Esophagus squamous epithelium (tissue), 5 donors: ENCODE measurements at places on chromosomes 3 and 15. TPM values are rescaled to one million over a fixed set of nuclear protein-coding genes. Genes with fewer than 3 reads are reported as not detected.

- H3K36me3 ChIP-seq: no peaks in the 10 kb centered on the region
- H3K4me1 ChIP-seq: peaks cover 4% of the 10 kb centered on the region
- no peak overlapping the region for H3K27ac ChIP-seq
- no peak for DNase-seq
Observed at GRCh38 chr3:153295901-153296300, 133.9 kb downstream of the RAP2B start.

The HAUS2 gene
- 17.4 TPM for total RNA-seq

The C3orf22 gene
- total RNA-seq: not detected

DNA sequence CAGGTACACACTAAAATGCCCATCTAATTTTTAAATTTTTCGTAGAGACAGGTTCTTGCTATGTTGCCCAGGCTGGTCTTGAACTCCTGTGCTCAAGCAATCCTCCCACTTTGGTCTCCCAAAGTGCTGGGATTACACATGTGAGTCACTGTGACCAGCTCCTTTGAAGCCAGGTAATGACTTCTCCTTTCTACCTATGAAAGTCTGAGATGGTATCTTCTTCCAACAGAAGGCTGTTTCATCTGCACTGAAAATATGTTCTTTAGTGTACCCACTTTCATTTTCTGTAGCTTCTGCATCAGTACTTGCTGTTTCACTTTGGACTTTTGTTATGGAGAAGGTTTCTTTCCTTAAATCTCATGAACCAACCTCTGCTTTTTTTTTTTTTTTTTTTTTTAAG, 8.8 kb downstream of the OIP5 start:
- no peak overlapping the region for H3K4me3 ChIP-seq
- no peaks in the 10 kb centered on the region for H3K4me1 ChIP-seq
- no peak overlapping the region for H3K27ac ChIP-seq
- DNase-seq: no peak

DNA sequence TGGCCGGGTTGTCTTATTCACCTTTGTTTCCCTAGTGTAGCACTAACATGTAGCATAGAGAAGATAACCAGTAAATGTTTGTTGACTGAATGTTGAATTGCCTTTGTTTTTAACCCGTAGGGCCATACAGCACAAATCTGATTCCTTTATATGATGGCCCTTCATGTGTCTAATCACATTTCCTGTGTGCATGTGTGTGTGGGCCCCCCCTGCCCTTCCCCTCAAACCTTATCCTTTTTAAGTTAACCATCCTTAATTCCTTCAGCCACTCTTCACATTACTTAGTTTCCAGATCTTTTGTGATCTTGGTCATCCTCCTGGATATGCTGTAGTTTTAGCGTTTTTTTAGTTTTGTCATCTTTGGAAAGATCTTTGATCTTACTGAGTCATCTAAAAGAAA, 4.2 kb downstream of the NEO1 start:
- peaks cover 22% of the 10 kb centered on the region for H3K4me1 ChIP-seq
- no peaks in the 10 kb centered on the region for H3K27me3 ChIP-seq
- no peak overlapping the region for H3K27ac ChIP-seq
- DNase-seq: no peak
- H3K36me3 ChIP-seq: no peaks in the 10 kb centered on the region

DNA sequence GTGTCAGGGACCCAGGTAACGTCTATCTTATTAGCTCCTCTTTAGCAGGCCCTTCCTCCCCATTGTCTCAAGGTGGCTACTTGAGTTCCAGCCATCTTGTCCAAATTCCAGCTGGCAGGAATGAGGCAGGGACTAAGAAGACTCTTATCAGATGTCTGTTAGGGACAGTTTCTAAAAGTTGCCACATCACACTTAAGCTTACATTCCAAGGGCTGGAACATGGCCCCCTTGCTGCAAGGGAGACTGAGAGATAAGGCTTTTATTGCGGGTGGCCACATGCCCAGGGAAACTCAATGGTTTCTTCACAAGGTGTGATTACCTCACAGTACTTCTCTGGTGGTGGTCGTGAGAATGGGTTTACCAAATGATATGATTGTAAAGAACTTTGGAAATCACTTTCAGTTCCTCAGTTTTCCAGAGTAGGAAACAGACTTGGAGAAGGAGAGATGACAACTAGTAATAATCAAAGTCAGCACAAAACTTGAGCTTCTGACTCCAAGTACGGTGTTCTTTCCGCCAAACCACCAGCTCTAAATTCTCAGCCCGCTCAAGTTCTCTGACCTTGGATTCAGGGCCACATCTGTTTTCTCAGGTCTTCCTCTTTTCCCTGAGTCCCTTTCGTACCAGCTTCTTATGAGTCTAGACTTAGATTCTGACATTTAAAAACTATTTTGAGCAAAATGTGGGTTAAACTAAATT, 14.2 kb downstream of the PDIA5 start:
- no peak overlapping the region for H3K4me3 ChIP-seq
- DNase-seq: no peak
- no peaks in the 10 kb centered on the region for H3K36me3 ChIP-seq
- no peaks in the 10 kb centered on the region for H3K27me3 ChIP-seq
- H3K27ac ChIP-seq: peak overlapping the region; percentile 83

The C3orf49 gene
- total RNA-seq: not detected

The SSUH2 gene
- total RNA-seq: 0.13 TPM

The BRPF1 gene
- 9.8 TPM for total RNA-seq

DNA sequence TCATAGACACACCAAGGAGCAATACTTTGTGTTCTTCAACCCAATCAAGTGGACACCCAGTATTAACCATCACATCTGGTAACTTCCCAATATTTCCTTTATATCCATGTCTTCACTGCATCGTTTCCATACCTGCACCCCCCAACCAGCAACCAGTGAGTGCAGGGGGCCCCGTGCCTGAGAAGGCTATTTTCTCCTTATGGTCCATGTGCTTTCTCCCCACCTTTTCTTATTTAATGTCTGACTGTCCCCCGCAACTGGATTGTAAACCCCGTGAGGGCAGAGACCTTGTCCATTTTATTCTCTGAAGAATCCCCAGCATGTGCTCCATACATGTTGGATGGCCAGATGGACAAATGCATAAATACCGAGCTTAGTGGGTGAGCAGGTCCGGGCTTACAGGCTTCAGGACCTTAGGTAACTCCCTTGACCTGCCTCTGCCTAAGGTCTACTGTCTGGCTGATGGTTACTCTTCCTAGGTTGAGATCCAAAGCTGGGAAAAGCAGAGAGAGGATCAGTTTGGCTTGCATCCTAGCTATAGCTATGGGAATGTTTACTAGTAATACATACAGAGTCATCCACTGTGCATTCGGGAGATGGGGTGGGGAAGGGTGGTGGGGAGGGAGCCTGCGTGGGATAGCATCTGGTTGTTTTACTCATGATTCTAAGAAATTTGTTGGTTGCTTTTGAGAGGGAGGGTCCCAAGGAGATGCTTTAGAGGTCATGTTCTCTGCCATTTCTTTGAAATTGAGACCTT, 41.5 kb downstream of the PXYLP1 start:
- DNase-seq: no peak
- no peaks in the 10 kb centered on the region for H3K4me1 ChIP-seq
- H3K4me3 ChIP-seq: no peak overlapping the region
- no peak overlapping the region for H3K27ac ChIP-seq
- no peaks in the 10 kb centered on the region for H3K36me3 ChIP-seq

DNA sequence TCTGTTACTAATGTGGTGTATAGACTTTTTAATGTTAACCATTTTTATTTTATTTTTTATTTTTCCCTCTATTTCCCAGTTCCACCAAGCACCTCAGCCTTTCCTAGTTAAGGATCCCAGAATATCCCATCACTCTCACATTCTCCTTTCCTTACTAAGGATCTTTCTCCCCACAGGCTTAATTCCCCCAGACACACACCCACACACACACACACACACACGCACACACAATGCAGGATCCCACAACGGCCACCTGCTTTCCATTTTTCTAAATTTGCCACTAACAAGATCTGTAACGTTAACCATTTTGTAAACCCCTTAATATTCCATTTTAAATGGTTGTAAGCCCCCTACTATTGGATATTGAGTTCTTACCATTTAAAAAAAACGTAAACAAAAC, 404.1 kb downstream of the ZIC1 start:
- H3K27ac ChIP-seq: no peak overlapping the region
- no peak overlapping the region for H3K4me3 ChIP-seq
- H3K4me1 ChIP-seq: no peaks in the 10 kb centered on the region
- DNase-seq: no peak
- no peaks in the 10 kb centered on the region for H3K36me3 ChIP-seq
- no peaks in the 10 kb centered on the region for H3K27me3 ChIP-seq

The SEMA3B gene
- total RNA-seq: 2.3 TPM

DNA sequence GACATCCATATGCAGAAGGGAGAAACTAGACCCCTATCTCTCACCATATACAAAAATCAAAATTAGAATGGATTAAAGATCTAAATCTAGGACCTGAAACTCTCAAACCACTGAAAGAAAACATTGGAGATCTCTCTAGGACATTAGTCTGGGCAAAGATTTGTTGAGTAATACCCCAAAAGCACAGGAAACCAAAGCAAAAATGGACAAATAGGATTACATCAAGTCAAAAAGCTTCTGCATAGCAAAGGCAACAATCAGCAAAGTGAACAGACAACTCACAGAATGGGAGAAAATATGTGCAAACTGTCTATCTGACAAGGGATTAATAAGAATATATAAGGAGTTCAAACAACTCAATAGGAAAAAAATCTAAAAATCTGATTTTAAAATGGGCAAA, 54.8 kb downstream of the MYO9A start:
- no peak overlapping the region for H3K27ac ChIP-seq
- no peaks in the 10 kb centered on the region for H3K36me3 ChIP-seq
- DNase-seq: no peak
- H3K4me1 ChIP-seq: no peaks in the 10 kb centered on the region

The ISY1 gene
- 21.2 TPM for total RNA-seq

GRCh38 chr15:61137105-61137792, 91.9 kb downstream of the RORA start:
- no peaks in the 10 kb centered on the region for H3K27me3 ChIP-seq
- no peaks in the 10 kb centered on the region for H3K4me1 ChIP-seq
- no peak for DNase-seq
- no peaks in the 10 kb centered on the region for H3K36me3 ChIP-seq
- no peak overlapping the region for H3K4me3 ChIP-seq

DNA sequence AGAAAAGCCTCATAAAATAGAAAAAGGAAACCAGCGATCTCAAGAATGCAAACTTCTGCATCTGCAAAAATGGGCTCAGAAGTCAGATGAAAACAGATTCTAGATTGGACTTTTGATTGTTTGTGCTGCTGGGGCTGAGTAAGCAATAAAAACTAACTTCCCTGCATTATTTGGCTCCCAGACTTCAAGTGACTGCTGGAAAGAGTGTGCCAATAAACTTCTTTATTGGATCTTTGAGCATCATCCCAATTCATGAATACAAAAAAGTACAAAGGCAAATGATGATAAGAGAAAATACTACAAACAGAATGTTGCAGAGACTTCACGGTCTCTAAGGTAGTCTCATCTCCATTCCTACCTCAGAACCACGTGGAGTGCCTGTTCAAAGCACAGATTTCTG, 97.9 kb downstream of the FGF12 start:
- no peak overlapping the region for H3K4me3 ChIP-seq
- H3K27ac ChIP-seq: no peak overlapping the region
- H3K27me3 ChIP-seq: no peaks in the 10 kb centered on the region
- no peaks in the 10 kb centered on the region for H3K4me1 ChIP-seq
- no peaks in the 10 kb centered on the region for H3K36me3 ChIP-seq

DNA sequence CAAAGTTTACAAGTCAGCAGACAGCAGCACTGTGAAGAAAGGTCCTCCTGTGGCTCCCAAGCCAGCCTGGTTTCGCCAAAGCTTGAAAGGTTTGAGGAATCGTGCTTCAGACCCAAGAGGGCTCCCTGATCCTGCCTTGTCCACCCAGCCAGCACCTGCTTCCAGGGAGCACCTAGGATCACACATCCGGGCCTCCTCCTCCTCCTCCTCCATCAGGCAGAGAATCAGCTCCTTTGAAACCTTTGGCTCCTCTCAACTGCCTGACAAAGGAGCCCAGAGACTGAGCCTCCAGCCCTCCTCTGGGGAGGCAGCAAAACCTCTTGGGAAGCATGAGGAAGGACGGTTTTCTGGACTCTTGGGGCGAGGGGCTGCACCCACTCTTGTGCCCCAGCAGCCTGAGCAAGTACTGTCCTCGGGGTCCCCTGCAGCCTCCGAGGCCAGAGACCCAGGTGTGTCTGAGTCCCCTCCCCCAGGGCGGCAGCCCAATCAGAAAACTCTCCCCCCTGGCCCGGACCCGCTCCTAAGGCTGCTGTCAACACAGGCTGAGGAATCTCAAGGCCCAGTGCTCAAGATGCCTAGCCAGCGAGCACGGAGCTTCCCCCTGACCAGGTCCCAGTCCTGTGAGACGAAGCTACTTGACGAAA, 24.2 kb downstream of the STARD5 start:
- no peaks in the 10 kb centered on the region for H3K27me3 ChIP-seq
- H3K36me3 ChIP-seq: peaks cover 38% of the 10 kb centered on the region
- peaks cover 83% of the 10 kb centered on the region for H3K4me1 ChIP-seq
- peak overlapping the region; percentile 22 for H3K27ac ChIP-seq
- peak overlapping the region; percentile 2 for H3K4me3 ChIP-seq

The RBPMS2 gene
- 0.75 TPM for total RNA-seq

- no peaks in the 10 kb centered on the region for H3K36me3 ChIP-seq
- H3K4me1 ChIP-seq: peaks cover 46% of the 10 kb centered on the region
- no peaks in the 10 kb centered on the region for H3K27me3 ChIP-seq
- H3K27ac ChIP-seq: no peak overlapping the region
- no peak overlapping the region for H3K4me3 ChIP-seq
Observed at GRCh38 chr15:25852661-25853524, 10.2 kb downstream of the ATP10A start.

- peak within 1 kb of the TSS; percentile 1 for H3K4me3 ChIP-seq
- H3K27ac ChIP-seq: peak within 1 kb of the TSS; percentile 6
- H3K36me3 ChIP-seq: no peaks in the 10 kb centered on the region
- no peaks in the 10 kb centered on the region for H3K27me3 ChIP-seq
- DNase-seq: no peak
- H3K4me1 ChIP-seq: peaks cover 23% of the 10 kb centered on the region
Observed at GRCh38 chr3:112132975-112133448, at the start of gene GCSAM. GCSAM (minus strand) TSS chr3:112133248; CDS start chr3:112133120, 128 bp downstream.

DNA sequence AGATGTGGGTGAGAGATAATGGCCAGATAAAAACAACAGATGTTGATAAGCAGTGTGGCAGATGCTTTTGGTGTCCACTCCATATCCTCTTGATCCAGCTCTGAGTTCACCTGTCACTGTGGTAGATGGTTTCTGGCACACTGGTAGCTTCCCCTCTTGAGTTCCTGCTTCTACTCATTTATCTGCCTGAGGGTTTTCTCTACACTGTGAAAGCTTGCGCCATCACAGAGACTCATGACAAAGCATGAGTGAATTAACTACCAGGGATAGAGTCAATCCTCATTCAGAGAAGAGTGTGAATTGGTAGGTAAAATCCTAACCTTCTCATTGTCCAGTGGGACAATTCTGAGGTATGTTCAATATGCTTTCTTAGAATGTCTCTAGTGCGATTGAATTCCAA, 50.0 kb upstream of the ARHGEF26 start:
- no peak overlapping the region for H3K4me3 ChIP-seq
- DNase-seq: no peak
- H3K27me3 ChIP-seq: no peaks in the 10 kb centered on the region
- no peaks in the 10 kb centered on the region for H3K36me3 ChIP-seq
- no peak overlapping the region for H3K27ac ChIP-seq
